MG63 (cell line): ENCODE measurements at places on chromosomes 2 and 18. TPM values are rescaled to one million over a fixed set of nuclear protein-coding genes. Genes with fewer than 3 reads are reported as not detected.

DNA sequence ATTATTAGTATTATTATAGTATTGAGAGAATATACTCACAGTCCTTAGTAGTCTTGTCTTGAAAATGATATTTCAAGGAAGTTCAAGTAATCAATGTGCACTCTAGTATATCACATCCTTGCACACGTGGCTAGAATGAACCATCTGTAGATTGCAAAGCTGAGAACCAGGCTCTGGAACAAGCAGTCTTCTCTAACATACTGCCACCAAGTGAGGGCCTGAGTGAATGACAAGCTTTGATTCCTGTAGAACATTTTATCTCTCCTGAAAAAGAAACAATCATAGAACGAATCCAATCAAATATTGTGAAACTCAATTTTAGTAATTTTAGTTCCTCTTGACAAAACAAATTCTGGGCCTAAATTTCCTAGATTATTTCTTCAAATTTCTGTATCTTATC lies 55.3 kb upstream of the SULT1C3 start:
- DNase-seq, result no peak

DNA sequence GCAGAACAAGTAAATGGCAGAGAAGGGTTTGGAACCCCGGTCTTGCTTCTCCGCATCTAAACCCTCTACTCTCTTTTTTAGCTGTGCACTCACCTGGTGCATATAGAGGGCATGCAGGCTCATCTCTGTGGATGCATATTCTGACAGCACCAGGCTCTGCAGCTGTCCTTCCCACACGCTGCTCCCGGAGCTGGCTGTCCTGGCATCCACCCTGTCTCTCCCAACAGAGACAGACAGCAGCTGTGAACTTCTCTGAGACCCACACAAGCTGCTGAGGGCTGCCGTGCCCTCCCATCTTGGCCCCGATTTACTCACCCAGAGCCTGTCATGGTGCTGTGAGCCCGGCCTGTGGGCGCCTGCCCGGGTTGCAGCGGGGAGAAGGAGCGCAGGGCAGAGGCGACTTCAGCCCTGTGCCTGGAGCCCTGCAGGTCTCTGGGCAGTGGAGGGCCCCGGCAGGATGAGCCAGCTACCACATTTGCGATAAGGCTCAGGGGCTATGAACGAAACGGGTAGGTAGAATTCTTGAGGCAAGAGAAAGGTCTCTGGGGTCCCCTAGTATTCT lies 3.3 kb upstream of the ABCB6 start:
- DNase-seq, result no peak

GRCh38 chr18:45166836-45167551 lies 448.3 kb upstream of the SLC14A2 start:
- DNase-seq, result peak; percentile 23

- peak; percentile 16 for DNase-seq
These were observed 439.3 kb downstream of the TMX3 start for GRCh38 chr18:68275616-68276015.

Gene CIDEA
- not detected in 2 replicates for total RNA-seq

- no peak for DNase-seq
These were observed 46.4 kb downstream of the ABCG8 start for GRCh38 chr2:43885132-43885632.

DNA sequence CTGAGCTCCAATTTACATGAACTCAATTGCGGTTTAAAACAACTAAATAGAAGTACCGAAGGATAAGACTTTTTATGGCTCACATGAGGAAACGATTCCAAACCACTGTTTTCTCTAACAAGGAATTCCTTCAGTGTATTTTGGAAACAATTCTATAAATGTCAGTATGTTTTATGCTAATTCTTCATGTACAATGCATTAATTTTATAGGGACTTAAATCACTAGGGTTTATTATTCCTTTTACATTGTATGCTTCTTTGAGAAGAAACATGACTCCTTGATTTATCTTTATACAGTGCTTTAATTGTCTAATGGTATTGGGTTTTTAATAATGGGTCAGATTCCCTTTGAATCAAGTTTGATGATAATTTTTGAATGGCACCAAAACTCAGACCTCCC lies 566.8 kb downstream of the EPHA4 start:
- no peak for DNase-seq

- no peak for DNase-seq
These were observed 472.1 kb downstream of the CDH2 start for GRCh38 chr18:27704736-27705361.

GRCh38 chr18:36308711-36309435 lies 11.4 kb downstream of the FHOD3 start:
- no peak for DNase-seq

- DNase-seq, result no peak
These were observed 371.2 kb downstream of the INSIG2 start for GRCh38 chr2:118459426-118459825.

Gene ACTR1B
- 21.4 and 37.1 TPM in 2 replicates for total RNA-seq

Gene DAPL1
- not detected in 2 replicates for total RNA-seq

DNA sequence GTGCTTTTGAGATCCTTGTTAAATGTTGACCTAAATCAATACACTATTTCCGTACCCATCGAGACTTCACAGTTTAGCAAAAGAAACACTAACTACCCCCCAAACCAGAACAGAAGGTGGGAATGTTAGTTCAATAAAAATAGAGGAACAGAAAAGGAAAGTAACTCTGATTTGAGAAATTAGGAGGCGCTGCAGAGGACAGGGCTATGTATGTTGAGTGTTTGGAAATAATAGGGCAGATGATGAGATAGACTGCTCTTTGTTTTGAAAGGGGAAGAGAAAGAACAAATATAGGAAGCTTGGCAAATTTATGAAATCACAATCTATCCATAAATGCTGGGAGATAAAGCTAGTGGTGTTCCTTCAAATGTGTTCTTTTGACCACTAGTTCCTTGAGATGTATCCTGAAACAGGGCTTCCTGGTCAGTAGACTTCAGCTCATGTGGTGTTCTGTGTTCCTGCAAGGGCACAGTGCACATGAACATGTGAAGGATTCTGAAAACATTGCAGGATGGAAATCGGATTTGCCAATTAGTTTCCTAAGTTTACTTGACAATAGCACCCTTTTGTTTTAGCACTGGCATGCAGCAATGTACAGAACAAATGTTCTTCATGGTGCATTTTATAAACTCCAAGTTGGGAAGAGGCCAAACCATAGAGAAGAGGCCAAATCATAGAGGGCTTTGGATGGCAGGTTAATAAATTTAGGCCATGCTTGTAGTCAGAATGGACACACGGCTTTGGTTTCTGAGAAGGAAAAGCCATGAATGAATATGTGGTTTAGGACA lies 39.8 kb downstream of the RHBDD1 start:
- no peak for DNase-seq

DNA sequence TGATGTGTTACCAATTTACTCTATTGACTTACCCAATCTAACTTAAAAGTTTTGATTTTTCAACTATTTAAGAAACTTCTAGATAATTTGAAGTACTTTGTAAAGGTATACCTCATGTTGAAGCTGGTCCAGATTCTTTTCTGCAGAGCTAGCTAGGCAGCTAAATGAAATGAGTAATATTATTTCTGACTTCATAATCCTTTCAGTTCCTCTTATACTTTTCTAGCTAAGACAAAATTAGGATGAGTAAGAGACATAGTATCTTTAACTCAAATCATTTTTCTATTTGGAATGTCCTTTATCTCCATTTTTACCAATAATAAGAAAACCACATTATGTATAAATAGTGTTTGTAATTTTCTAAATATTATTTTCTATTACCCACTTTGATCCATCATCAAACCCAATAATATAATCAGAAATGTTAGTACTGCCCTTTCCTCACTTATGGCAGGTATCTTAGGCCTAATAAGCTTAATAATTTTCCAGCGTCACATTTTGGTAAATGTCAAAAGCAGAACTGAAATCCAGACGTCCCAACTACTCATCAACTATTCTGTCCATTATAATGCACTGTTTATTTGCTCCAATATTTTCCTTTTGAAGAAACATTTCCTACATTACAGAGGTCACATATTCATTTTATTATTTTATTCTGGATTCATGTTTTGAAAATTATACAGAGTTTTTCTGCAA lies 456.6 kb downstream of the THSD7B start:
- DNase-seq, result no peak

DNA sequence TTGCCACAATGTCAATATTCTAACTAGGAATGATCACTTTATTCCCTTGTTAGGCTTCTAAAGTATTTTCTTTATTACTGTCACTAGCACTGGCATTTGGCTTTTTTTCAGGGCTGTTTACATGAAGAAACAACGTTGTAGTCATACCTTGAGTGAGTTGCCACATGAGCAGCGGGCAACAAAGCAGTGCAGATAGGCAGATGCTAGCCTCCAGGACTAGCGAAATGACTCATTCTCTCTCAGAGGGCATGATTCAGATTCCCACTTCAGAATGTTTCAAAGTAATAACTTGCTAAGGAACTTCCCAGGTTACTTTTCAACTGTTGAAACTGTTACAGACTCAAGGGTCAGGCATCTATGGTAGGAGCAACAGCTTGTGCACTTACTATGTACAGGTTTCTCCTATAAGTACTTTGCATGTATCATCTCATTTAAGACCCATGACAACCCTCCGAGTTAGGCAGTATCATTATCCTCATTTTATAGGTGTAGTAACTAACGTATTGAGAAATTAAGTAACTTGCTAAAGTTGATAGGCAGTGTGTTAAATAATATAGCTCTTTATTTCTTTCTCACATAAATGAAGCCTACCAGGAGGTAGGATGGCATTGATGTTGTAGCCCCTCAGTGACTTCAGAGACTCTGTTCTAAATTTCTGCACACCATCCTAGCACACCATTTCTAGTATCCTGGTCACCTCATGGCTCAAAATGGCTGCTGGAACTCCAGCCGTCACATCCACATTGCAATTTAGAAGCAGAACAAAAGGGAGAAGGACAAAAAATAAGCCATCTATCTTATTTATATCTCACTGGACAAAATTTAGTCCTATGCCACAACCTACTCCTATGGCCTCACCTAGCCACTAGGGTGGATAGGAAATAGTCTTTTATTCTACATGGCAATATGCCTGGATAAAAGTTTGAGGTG lies 83.3 kb downstream of the ICOS start:
- DNase-seq, result peak; percentile 76

GRCh38 chr2:219021591-219021990 lies 19.7 kb downstream of the CFAP65 start:
- DNase-seq, result no peak

GRCh38 chr18:48492880-48493279 lies 46.0 kb upstream of the CTIF start:
- no peak for DNase-seq

Gene C2orf80
- not detected in 2 replicates for total RNA-seq

Gene FEV
- not detected in 2 replicates for total RNA-seq

- no peak for DNase-seq
These were observed 88.6 kb downstream of the ACVR1C start for GRCh38 chr2:157540102-157540501.

GRCh38 chr2:150532020-150532419 lies 44.6 kb upstream of the RND3 start:
- DNase-seq, result no peak

- DNase-seq, result no peak
These were observed 64.5 kb downstream of the LYPD6 start for GRCh38 chr2:149394864-149395263.

Gene KCNJ13
- total RNA-seq, result not detected in 2 replicates

Gene SAG
- not detected in 2 replicates for total RNA-seq

Gene MRPL44
- 32.9 and 42.7 TPM in 2 replicates for total RNA-seq

DNA sequence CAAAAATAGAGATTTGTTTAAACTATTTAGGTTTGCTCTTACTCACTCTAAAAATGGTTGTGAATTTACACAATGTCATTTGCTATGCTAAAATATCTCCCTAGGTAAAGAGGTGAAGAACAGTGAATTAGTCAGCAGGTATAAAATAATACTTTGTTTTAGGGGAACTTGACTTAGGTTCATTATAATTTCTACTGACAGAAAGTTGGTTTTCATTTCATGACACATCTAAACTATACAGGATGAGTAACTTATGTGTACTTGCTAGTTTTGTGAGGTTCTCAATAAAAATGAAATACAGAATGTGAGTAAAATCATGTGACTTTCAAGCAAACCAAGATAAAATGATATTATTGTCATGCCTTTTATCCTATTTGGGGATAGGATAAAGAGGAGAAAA lies 66.0 kb downstream of the DIS3L2 start:
- no peak for DNase-seq

Gene FAM237A
- not detected in 2 replicates for total RNA-seq

DNA sequence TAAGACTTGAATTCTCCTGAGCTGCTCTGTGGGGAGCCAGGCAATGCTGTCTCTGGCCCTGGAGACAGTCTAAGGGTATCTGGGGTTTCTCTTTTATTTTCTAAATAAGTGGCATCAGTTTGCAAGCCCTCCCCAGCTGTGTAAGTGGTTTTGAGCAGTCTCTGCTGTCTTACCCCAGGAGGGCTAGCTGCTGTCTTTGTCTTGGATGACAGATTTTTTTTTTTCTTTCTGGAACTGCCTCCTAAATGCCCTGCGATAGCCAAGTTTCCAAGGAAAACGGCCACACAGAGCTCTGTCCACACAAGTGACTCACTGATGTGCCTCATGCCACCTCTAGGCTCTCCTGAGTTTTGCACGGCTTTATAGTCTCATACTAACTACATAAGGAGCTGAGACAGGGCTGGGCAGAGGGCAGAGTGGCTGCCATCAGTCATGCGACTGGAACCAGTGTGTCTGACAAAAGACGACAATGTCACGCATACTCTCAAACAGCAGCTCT lies 37.2 kb upstream of the THOC1 start:
- peak; percentile 41 for DNase-seq

DNA sequence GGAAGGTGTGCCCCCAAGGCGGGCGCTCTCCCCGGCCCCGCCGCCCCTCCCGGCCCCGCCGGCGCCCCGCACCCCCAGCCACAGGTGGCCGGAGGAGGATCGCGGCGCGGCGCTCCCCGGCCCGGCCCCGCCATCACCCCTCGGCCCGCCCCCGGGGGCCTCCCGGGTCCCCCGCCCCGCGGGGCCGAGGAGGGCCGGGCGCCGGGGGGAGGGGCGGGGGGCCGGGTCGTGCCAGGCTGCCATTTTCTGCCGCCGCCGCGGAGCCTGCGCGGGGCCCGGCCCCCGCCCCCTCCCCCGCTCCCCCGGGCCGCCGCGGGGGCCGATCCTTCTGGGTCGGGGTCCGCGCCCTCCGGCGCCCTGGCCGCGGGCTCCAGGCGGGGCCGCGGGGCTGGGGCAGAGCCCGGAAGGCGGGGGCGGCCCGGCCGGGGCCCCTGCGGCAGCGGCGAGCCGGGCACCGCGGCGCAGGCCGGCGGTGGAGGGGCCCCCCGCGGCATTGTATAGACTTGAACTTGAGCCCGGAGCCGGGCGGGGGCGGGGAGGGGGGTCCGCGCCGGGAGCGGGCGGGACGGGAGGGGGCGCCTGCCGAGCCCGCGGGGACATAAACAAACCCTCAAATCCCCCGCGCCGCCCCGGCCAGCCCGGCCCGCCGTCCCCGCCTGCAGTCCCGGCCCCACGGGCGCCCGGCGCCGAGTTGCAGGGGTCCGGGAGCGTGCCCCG lies 556 bp downstream of the DNMT3A start:
- DNase-seq, result peak; percentile 35

Gene HOXD8
- 13.4 and 15.5 TPM in 2 replicates for total RNA-seq

- DNase-seq, result no peak
These were observed 107.0 kb upstream of the ATP8B1 start for GRCh38 chr18:57910134-57910533.

DNA sequence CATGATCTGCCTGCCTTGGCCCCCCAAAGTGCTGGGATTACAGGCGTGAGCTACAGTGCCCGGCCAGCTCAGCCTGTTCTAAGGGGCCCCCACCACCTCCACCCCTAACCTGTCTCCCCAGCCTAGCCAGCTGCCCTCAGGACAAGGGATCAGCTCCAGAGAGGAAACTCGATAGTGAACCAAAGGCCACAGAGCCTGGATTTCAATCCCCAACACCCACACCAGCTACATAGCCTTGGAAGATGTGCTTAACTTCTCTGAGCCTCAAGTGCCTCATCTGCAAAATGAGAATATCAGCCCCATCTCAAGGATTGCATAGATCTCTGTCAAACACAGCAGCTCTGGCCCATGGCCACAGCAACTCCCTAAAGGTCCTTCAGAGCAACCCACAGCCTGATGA lies 32.0 kb downstream of the BIN1 start:
- no peak for DNase-seq
